ENCODE measurements at places on chromosomes 2 and 18. TPM values are rescaled to one million over a fixed set of nuclear protein-coding genes. Genes with fewer than 3 reads are reported as not detected.
A peak's percentile ranks its signal among the peaks of the same experiment; 100 is the strongest.

Gene DSEL
- 1.0 TPM for total RNA-seq

DNA sequence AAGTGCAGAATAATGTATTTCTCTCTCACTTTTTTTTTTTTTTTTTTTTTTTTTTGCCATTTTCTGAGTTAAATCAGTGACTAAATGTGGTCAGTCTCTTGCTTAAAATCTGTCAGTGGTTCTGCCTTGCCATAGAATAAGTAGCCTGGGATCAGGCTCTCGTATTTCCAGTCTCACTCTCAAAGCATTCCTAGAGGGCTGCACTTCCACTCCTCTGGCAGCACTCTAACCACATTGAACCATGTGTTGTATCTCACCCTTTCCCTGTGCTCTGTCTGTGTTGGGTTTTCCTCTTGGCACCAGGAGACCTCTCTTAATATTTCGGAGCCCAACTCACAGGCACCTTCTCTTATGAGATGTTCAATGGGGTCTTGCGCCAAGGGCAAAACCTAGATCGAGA lies 304.4 kb downstream of the CTNNA2 start:
- no peak for DNase-seq

- no peak for DNase-seq
Observed at GRCh38 chr2:219638948-219639755, 11.7 kb downstream of the SLC4A3 start.

GRCh38 chr2:227864161-227864756 lies 7.2 kb upstream of the DAW1 start:
- DNase-seq, result no peak

DNA sequence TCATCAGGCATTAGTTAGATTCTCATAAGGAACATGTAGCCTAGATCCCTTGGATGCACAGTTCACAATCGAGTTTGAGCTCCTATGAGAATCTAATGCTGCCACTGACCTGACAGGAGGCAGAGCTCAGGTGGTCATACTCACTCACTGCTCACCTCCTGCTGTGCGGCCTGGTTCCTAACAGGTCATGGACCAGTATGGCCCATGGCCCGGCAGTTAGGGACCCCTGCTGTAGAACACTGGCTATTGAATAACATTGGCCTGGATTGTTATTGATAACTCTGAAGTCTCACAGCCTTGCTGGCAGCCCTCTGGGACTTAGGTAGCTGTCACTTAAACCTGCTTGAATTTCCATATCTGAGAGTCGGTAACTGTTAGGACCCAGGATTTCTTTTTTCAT lies 114.5 kb upstream of the ALPP start:
- DNase-seq, result no peak

DNA sequence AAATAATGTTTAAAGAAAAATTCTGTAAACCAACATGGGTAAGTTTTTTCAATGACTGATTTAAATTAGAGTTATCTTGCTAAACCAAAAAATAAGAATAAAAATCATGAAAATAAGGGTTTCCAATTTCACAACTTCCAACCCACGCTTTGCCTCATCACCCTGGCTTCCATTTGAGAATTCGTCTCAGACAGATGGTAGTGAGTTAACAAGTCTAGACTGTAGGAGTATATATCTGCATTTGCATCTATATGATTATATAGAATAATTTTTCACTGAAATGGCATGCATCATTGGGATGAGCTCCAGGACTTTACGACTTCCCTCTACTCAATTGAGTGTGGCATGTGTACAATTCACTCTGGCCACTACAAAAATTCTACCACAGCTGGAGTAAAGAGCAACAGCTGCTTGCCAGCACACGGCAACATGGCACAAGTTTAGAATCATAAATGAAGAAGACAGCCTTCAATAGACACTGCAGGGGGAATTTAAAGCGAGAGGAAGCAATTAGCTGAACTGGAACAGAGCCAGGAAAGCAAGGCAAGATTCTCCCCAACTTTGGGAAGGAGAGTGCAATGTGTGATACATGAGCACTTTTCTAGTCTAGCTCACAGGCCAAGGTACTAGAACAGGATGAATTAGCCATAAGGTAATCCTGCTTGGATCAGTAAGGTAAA lies 1673.5 kb upstream of the CELF4 start:
- DNase-seq, result no peak

Gene PDCD1
- total RNA-seq, result 0.13 TPM

GRCh38 chr2:43085929-43086328 lies 140.5 kb downstream of the ZFP36L2 start:
- no peak for DNase-seq

Gene GKN2
- not detected for total RNA-seq

DNA sequence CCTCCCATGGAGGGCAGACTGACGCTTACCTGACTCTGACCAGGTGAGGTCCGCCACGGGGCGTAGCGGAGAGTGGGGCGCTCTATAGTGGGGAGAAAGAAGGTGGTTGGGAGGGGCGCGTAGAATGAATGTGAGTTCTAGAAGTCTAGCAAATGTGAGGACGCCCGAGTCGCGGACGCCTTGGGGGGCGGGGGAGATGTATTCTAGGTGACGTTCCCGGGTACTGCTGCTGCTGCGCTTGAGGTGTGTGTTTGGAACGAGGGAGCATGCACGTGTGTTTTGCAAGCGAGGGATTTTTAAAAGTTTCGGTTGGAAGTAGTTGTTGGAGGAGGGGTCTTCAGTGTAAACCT lies 758 bp downstream of the RIF1 start:
- peak; percentile 62 for DNase-seq

DNA sequence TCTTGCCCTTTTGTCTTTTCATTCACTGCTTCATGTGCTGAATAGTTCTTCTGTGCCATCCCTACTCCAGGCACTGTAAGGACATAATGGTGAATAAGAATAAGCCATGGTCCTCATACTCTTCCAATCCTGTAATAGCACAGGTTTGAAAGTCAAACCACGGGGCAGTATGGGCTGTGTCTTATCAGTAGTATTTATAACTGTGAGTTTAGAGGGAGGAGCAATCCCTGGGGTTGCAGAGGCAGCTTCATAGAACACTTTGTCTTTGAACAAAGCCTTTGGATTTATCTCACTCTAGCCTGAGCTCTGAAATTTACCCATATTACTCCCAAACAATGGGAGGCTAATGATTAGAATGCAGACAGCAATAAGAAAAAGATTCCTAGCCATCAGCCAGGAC lies 30.2 kb upstream of the ALK start:
- DNase-seq, result no peak

All from mucosa of descending colon (tissue), 3 donors.